ENCODE measurements at places on chromosomes 5 and 9.

DNA sequence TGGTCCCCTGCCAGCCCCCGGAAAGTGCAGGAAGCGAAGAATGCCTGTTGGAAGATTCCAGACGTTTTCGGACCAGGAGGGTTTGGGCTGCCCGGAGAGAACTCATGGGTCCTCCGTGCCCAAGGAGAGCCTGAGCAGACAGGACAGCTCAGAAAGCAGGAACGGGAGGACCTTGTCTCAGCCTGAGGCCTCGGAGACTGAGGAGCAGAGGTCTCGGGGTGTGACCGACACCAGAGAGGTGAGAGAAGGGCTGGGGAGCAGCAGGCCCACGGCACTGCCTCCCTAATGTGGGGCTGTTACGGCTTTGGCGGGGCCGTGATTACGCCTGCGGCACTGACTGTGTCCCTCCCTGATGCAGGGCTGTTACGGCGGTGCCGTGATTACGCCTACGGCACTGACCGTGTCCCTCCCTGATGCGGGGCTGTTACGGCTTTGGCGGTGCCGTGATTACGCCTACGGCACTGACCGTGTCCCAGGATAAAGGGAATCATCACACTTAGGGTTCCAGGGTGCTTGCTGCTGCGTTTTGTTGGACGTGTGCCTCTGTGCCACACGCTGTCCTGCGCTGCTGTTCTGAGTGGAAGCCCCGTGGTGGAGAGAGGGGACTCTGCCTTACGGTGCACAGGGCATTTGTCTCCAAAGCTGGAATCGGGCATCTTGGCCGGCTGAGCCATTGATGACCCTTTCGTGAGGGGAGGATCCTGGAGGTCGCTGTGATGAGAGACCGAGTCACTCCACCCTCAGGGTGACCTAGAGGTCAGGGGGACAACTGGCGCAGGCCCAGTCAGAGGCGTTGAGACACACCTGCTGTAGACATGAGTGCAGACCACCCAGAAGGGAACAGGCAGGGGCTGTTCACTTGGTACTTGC is 25.7 kb downstream of the CEP72 start:
- DNase-seq: no peak

DNA sequence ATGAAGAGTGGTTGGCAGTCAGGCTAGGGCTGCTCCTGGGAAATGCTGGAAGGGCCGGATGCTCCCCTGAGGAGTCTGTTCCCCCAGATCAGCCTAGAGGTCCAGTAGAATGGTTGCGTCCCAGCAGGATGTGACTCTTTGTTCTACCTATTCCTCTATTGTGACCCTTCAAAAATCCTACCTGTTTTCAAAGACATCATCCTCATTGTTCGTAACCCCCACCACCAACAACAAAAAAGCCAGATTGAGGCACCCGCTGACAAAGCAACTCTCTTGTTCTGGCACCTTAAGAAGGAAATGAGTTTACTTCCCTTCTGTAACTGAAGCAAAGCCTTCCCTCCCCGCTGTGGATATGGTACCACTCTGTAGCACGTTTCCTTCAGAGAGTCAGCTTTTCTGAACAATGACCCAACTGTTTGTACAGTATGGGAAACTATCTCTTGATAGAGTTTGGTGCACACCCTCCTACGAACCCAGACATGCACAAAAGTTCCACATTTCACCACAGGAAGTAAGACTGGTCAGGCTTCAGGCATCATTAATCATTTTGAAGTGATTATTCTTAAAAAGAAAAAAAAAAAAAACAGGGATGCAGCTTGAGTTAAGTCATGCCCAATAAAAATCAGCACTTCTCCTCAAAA is 207.2 kb downstream of the ENC1 start:
- no peak for DNase-seq

GRCh38 chr5:1965925-1966324 is 83.2 kb upstream of the IRX4 start:
- no peak for DNase-seq

DNA sequence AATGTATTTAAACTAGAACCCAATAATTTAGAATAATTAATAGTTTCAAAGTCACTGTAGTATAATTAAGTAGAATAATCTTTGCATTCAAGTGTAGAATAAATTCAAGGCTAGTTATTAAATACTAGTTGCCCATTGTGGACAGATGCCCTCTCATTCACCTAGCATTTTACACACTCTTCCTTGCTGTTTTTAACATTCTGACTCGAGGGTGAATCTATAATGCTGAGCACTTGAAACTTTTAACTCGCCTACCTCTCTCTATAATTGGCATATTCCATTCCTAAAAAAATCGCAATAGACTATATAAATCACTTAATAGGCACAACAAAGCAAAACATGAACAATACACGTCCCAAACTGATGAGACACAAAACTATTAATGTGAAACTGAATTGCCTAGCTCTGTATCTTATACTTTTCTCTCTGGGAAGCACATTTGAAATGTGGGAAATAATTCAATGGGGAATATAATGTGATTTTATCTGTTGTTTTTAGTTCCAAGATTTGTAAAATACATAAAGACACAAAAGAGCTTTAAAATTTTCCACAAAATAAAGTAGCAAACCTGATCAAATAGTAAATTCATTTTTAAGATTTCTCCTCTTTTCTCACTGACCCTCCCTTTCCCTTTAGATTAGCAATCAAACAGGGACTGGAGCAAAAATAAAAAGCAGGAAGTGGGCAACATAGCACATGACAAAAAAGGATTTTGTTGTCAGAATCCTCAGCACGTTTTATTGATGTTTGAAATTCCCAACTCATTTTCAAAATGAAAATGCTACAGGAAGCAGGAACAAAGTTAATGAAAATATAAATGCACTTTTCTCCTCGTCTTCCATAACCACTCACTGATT is 295.6 kb downstream of the PDE4D start:
- DNase-seq: no peak

GRCh38 chr9:136581614-136582447 is 36.0 kb upstream of the NOTCH1 start:
- DNase-seq: no peak

DNA sequence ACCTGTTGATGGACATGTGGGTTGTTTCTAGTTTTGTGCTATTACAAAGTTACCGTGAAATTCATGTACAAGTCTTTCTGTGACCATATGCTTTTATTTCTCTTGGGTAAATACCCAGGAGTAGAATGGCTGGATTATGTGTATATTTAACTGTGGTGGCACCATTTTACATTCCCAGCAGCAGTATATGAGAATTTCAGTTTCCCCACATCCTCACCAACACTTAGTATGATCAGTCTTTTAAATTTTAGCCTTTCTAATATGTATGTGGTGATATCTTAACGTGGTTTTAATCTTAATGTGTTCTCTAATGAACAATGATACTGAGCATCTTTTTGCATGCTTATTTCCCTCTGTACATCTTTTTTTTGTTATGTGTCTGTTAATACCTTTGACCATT is 36.6 kb downstream of the GALNT10 start:
- DNase-seq: no peak

GRCh38 chr9:104872656-104873488 is 55.1 kb downstream of the ABCA1 start:
- DNase-seq: no peak

DNA sequence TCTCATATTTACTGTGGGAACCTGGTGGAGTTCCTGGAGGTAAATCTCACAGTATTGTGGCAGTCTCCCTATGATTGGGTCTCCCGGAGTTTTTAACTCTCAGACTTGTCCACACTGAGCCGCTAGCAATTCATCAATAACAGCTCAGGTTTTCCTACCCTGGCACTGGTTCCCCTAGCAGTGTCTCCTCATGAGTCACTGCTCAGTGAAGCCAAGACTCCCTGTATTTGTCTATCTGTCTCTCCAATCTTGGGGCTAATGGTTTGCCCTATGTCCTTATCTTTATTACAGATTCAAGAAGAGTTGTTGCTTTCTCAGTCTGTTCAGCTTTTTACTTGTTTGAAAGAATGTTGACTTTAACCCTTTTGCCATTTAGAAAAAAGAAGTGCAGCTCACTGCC is 176.7 kb upstream of the FGF10 start:
- DNase-seq: no peak

GRCh38 chr5:99105216-99105615 is 176.4 kb upstream of the CHD1 start:
- DNase-seq: no peak

GRCh38 chr9:115367321-115367720 is 249.4 kb upstream of the TNC start:
- DNase-seq: no peak

DNA sequence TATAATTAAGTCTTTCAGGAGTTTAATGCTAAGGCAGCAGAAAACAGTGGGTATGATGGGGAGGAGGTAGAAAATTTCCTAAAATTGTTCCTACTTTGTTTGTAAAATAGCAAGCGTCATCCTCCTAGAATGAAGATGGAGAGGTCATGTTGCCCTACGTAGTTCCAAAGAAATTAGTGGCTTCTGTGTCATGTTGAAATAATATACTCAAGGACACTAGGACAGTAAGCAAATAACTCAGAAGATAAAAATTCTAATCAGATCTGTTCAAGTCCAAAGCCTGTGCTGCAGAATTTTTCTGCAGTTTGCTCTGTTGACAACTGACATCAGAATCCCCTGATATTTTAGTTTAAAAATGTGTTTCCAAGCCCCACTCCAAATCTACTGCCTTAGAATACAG is 486.3 kb downstream of the DIRAS2 start:
- no peak for DNase-seq

DNA sequence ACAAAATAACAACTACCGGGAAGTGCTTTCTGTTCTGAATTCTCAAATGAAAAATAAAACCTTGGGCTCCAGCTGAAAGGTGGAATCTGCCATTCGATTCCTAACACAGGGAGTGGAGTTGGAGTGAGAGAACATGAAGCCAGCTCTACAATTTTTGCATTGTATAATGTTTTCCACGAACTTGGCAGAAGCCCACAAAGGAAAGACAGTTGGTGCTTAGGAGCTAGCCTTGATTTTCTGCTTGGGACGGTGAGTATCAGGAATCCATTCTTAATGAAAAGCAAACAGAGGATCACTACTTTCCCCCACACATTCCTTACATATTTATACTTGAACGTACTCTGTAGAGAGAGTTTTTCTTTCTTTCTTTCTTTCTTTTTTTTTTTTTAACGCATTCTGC is 74.2 kb upstream of the FBXL7 start:
- no peak for DNase-seq

GRCh38 chr9:129121483-129121882 is 10.3 kb downstream of the PTPA start:
- DNase-seq: no peak

GRCh38 chr5:151221574-151221973 is 2.3 kb downstream of the CCDC69 start:
- DNase-seq: no peak

DNA sequence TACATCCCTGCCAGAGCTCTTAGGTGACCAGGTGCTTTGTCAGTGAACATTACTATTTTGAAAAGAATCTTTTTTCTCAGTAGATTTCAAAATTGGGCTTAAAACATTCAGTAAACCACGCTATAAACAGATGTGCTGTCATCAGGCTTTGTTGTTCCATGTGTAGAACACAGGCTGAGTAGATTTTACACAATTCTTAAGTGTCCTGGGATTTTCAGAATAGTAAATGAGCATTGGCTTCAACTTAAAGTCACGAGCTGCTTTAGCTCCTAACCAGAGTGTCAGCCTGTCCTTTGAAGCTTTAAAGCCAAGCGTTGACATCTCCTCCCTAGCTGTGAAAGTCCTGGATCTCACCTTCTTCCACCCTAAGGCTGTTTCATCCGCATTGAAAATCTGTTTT is 83.6 kb downstream of the CARTPT start:
- DNase-seq: no peak

GRCh38 chr5:77683171-77683732 is 44.7 kb upstream of the OTP start:
- DNase-seq: no peak
